H54 (cell line): ENCODE measurements at places on chromosomes 5 and 9.

DNA sequence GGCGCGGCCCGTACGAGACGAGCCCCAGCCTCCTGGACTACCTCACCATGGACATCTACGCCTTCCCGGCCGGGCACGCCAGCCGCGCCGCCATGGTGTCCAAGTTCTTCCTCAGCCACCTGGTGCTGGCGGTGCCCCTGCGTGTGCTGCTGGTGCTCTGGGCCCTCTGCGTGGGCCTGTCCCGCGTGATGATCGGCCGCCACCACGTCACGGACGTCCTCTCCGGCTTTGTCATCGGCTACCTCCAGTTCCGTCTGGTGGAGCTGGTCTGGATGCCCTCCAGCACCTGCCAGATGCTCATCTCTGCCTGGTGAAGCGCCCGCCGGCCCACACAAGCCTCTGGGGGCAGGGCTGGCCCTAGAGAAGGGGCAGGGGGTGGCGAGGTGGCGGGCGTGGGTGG is 18.5 kb downstream of the PLPP7 start:
- no peak for DNase-seq

DNA sequence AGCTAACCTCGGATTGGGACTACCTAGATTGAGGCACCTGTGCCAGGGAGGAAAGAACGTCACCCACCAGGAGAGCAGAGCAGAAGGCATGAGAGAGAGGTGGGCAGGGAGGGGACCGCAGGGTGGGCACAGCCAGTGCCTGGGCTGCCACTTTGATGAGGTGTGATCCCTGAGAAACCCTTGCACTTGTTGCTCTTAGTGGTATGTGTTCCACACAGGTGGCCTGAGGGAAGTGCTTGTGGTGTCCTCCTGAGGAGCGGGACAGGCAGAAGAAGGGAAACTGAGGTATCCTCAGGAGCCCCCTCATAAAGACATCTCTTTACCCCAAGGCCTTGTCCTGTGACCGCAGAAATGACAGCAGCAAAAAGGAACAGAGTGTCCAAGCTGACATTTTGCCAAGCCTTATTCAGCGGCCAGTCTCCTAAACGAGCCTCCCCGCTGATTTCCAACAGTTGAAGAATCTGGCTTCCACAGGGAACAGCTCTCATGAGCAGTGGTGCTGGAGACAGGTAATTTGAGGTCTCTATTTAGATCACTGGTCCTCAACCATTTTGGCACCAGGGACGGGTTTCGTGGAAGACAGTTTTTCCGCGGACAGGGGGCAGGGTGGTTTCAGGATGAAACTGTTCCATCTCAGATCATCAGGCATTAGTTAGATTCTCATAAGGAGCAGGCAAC is 82.4 kb downstream of the FOXD1 start:
- DNase-seq = no peak

- no peak for DNase-seq
Measured at GRCh38 chr5:155919126-155919525, 407.8 kb upstream of the SGCD start.

- DNase-seq = no peak
Measured at GRCh38 chr9:134620751-134621557, 20.6 kb upstream of the COL5A1 start.

DNA sequence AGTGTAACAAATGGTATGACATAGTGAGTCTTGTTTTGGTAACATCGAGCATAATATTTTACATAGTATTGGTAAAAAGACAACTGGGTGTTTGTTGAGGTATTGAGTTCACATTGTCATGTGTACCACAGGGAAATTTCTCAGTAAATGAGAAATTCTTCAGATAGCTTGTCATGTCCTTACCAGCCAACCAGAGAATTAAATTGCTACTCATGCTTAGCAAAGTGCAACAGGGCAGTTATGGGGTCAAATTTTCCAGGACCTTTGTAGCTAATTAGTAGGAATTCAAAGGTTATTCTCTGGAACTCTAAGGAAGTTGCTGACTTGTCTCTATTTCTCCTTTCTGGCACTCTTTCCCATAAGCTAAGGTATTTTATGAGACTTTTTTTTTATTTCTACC is 595.7 kb downstream of the EFNA5 start:
- DNase-seq = no peak

DNA sequence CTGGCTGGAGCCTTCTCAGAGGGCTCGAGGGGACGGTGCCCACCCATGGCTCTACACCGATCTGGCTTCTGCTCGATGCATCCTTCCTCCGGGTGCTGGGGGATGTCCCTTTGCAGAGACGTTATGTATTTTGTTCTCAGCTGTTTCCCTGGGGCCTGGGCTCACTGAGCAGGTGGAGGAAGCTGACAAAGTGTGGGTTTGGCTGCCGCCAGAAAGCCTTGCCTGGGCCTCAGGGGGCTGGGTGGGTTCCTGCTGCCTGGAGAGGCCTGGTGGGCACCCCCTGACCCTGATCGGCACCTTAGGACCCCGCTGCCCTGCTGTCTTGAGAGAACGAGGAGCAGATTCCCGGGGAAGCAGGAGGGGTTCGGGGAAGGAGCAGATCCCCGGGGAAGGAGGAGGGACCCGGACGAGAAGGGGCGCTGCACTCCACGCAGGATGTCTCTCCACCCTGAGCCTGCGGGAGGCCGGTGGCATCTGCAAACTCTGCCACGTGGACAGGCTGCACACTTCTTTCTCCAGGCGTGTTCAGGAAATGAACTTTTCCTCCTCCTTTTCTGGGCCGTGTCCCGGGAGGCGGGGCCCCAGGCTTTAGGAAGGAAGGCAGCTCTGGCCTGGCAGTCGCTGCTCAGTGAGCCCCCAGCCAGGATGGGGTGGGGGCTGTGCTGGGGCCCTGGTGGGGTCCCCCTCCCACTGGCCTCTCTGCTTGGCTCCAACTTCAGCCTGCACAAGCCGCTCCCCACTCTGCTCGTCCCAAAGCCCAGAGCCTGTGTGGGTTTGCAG is 148.9 kb downstream of the RXRA start:
- DNase-seq = peak; percentile 59

- no peak for DNase-seq
Measured at GRCh38 chr9:123044586-123044985, 11.1 kb downstream of the GPR21 start.

DNA sequence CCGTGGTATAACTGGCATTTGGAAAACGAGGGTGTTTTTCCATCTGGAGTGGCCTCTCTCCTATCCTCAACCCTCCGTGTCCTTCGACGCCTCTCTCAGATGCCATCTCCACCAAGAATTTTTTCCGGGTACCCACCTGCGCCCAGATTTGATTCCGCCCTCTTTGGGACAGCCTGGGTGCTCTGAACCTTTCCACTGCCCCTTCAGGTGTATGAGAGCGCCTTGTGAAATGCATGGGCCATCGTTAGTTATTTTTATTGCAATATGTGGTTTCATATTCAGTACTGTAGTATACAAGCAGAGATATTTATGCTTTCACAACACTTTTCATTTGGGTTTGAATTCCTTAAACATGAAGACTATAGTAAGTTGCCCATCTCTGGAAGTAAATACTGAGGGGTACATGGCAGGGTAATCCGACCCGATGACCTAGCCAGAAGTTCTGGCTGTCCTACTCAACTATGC is 78.2 kb upstream of the IFNE start:
- DNase-seq = no peak

- no peak for DNase-seq
Measured at GRCh38 chr5:41067714-41068568, 3.2 kb downstream of the MROH2B start.

GRCh38 chr5:132354381-132355139 is 14.9 kb upstream of the SLC22A5 start:
- DNase-seq = no peak

GRCh38 chr9:83081010-83081409 is 18.1 kb upstream of the RASEF start:
- DNase-seq = no peak

DNA sequence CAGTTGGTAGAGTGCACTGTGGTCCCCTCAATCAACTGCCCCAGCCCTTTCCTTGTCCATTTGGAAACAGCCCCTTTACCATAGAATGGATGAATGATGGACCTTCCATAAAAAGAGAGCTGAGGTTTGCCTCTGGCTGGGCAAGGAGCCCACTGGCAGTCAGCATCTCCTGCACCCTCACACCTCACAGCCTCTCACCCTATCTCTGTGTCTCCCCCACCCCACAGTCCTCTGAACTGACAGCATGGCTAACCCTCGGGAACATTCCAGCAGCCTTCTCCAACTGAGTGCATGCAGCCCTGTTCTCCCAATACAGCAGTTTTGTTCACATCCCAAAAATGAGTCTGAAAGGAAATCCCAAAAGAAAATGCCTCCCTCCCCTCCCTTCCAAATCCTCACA is 51.7 kb downstream of the RETREG1 start:
- no peak for DNase-seq

GRCh38 chr5:65172486-65173129 is 309.1 kb downstream of the ADAMTS6 start:
- no peak for DNase-seq

- DNase-seq = no peak
Measured at GRCh38 chr5:170597872-170598271, 94.1 kb downstream of the KCNIP1 start.

DNA sequence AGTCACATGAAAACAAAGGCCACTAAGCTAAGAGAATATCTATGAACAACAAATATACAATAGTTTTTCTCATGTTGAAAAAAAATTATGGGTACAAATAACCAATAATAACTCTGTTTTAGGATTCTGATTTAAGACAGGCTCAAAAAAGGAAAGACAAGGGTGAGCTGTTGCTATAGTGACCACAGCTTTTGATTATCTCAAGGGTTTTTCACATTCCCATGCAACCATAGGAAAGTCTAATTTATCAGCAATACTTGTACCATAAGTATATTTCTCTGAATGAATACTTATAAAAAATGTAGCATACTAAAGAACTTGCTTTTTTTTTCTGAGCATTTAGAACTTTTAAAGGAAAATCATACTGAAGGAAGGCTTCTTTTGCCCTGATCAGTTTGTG is 68.0 kb downstream of the MRPS27 start:
- no peak for DNase-seq

DNA sequence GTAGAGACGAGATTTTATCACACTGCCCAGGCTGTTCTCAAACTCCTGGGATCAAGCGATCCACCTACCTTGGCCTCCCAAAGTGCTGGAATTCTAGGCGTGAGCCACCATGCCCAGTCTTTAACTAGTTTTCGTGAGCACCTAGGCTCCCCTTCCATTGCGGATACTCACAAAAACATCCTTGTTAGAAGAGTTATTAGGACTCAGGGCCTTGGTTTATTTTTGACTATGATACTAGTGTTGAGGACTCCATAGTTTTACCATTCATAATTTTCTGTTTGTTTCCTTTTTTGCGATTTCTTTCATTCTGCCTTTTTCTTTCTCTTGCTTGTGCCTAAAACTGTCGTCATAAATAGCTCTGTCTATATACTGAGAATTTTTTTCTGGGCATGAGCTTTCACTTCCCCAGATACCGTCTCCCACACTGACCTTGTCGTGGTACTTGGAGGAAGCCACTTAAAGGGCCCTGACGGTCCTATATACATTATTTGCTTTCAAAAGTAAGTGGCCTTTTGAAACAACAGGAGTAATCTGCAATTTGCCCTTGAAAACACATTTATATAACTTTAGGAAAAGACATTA is 5.2 kb downstream of the F2R start:
- no peak for DNase-seq

- DNase-seq = peak; percentile 9
Measured at GRCh38 chr5:21219251-21219650, 1231.3 kb upstream of the CDH18 start.

GRCh38 chr5:160369990-160370712 is at the start of gene C1QTNF2:
C1QTNF2 (minus strand) TSS chr5:160370626; CDS start chr5:160355011, 15,615 bp downstream.
- DNase-seq = peak; percentile 57

DNA sequence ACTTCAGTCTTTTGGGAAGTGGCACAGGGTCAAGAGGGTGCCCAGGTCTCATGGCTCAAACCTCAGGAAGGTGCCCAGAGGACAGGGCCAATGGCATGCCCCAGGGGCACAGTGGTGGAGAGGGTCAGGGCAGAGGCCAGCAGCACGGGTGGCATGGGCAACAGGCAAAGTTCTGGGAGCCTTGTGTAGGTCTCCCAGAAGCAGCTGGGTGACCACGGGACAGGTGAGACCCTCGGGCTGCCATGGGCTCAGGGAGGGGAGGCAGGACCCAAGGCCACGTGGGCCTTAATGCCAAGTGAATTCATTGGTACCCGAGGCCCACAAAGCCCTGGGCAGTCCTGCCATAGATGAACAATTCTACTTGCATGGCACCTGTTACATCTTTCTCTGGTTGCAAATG is 72.4 kb upstream of the ADAMTS2 start:
- no peak for DNase-seq

DNA sequence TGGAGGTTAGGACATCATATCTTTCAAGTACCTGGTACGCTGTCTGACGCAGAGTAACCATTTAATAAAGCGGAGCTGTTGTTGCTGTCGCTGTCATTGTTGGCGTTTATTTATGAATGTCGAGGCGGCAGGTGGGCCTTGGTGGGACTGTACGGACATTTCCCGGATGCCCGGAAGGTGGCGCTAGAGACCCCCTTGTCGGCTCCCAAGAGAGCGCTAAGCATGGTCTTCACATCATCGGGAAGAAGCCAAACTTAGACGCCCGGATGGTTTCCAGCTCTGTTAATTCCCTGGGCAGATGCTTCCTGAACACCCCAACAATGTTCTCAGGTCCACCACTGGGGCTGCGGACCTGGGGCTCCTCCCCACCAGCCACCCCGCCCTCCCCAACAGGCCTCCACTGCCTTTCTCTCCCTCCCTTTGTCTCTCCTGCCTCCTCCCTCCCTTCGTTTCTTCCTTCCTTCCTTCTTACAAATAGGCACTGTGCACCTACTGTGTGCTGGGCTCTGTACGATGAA is 54.1 kb downstream of the DUSP1 start:
- peak; percentile 53 for DNase-seq

DNA sequence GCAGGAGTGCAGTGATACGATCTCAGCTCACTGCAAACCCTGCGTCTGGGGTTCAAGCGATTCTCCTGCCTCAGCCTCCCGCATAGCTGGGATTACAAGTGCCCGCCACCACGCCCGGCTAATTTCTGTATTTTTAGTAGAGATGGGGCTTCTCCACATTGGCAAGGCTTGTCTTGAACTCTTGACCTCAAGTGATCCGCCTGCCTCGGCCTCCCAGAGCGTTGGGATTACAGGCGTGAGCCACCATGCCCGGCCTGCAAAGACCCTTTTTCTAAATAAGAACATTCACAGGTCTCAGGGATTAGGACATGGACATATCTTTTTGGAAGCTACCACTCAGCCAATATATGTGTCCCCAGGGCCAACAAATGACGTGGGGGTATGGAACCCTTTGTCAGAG is 49.6 kb upstream of the GFPT2 start:
- no peak for DNase-seq

- DNase-seq = no peak
Measured at GRCh38 chr5:64784451-64785025, 15.8 kb downstream of the CWC27 start.

DNA sequence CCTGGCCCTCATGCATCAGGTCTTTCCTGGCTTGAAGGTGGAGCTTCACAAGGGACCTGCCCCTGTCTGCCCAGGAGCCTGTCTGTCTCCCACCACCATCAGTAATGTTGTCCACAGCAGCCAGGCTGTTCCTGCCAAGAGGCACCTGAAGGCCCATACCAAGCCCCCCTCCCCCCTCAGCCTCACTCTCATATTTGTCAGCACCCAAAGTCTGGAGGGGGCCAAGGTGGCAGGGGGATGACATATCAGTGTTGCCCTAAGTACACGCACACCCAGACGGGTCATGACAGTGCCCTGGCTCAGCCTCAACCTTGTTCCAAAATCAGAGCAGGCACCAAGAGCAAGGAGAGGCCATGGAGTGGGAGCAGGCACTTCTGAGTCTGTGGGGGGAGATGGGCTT is 27.2 kb upstream of the CYLC2 start:
- no peak for DNase-seq

- no peak for DNase-seq
Measured at GRCh38 chr9:121625590-121625989, 25.8 kb upstream of the DAB2IP start.

- no peak for DNase-seq
Measured at GRCh38 chr5:37568893-37569292, 189.8 kb downstream of the WDR70 start.

- DNase-seq = no peak
Measured at GRCh38 chr9:112496074-112496722, 9.6 kb downstream of the KIAA1958 start.
